ENCODE measurements at places on chromosomes 2 and 18. TPM values are rescaled to one million over a fixed set of nuclear protein-coding genes. Genes with fewer than 3 reads are reported as not detected.

DNA sequence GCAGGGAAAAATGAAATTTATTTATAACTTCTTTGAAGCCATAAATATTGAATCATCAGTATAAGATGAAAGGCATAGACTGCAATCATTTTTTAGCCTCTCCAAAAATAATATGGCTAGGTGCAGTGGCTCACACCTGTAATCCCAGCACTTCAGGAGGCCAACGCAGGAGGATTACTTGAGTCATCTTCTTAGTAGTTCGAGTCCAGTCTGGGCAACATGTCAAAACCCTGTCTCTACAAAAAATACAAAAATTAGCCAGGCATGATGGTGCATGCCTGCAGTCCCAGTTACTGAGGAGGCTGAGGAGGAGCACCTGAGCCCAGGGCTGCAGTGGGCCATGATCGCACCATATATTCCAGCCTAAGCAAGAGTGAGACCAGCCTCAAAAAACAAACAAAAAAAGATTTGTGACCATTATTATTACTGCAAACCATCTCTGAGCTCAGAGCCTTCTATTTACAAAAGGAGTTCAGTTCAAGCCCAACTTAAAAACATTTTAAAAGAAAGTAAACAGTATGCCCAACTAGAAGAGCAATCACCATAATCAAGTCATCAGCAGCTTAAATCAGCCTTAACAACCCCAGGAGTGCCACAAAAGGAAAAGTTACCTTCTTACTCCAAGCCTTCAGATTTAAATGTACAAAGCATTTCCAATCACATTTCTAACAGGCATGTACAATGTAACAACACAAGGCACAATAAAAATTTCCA, 37.5 kb downstream of the KCNG3 start:
- H3K27me3 ChIP-seq = peaks cover 17% of the 10 kb centered on the region
- H3K4me1 ChIP-seq = no peaks in the 10 kb centered on the region
- H3K36me3 ChIP-seq = no peaks in the 10 kb centered on the region
- DNase-seq = no peak
- H3K27ac ChIP-seq = no peak overlapping the region

Gene TRIM54
- total RNA-seq = not detected

Gene SERPINB11
- not detected for total RNA-seq

Gene CSRNP3
- not detected for total RNA-seq

- DNase-seq = no peak
- H3K27ac ChIP-seq = no peak overlapping the region
- peaks cover 5% of the 10 kb centered on the region for H3K27me3 ChIP-seq
- no peak overlapping the region for H3K4me3 ChIP-seq
- H3K4me1 ChIP-seq = no peaks in the 10 kb centered on the region
These were observed 44.4 kb downstream of the ALPK2 start for GRCh38 chr18:58584200-58585127.
